Right renal pelvis (tissue), 4 donors: ENCODE measurements at places on chromosomes 7 and 10. TPM values are rescaled to one million over a fixed set of nuclear protein-coding genes. Genes with fewer than 3 reads are reported as not detected.
A peak's percentile ranks its signal among the peaks of the same experiment; 100 is the strongest.

The SPAM1 gene
- not detected for polyA plus RNA-seq

The MAT1A gene
- polyA plus RNA-seq: 1.4 TPM

The NUTM2E gene
- 0.10 TPM for polyA plus RNA-seq

The ADIRF gene
- 11.3 TPM for polyA plus RNA-seq

The ARHGAP19 gene
- polyA plus RNA-seq: 31.4 TPM

The PNLIPRP1 gene
- polyA plus RNA-seq: not detected

The ATRNL1 gene
- polyA plus RNA-seq: 31.2 TPM

The ANLN gene
- polyA plus RNA-seq: 27.4 TPM

The TMEM176B gene
- 105 TPM for polyA plus RNA-seq

The SAP25 gene
- polyA plus RNA-seq: 2.7 TPM

The PCBD1 gene
- 140 TPM for polyA plus RNA-seq

GRCh38 chr10:44752451-44753441, 158.4 kb upstream of the TMEM72 start:
- DNase-seq: peak; percentile 23

GRCh38 chr10:93099670-93100069, 26.0 kb downstream of the CYP26A1 start:
- no peak for DNase-seq

- DNase-seq: no peak
Measured at GRCh38 chr7:76315364-76315763, 12.9 kb downstream of the HSPB1 start.

- no peak for DNase-seq
Measured at GRCh38 chr7:85292908-85293576, 106.2 kb upstream of the SEMA3D start.

DNA sequence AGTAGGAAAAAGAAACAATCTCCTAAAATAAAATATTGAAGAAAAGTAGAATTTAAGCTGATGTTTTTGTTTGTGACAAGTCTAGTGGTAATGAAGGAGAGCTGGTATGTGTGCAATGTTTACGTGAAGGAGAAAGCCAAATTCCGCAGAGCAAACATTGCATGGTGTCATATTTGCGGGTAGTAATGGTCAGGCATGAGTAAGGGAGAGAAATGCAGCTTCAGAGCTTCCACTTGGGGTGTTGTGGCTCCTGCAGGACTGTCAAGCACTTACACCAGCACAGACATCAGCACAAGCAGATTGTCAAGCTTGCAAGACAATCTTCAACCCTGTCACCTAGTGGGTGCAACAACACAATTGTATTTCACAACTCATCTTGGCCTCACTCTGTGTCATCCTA, 136.5 kb upstream of the ETV1 start:
- no peak for DNase-seq

DNA sequence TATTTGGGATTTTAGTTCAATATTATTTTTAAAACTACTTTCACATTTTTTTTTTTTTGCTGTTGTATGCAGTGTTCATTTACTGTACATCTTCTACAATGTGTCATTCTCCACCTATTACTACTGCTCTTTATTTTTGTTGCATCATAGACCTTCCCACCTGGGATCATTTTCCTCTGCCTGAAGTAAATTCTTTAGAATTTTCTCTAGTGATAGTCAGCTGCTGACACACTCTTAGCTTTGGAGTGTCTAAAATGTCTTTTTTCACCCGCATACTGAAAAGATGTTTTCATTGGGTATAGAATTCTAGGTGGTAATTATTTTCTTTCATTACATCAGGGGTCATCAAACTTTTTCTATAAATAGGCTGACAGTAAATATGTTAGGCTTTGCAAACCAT, 30.5 kb downstream of the CFAP43 start:
- no peak for DNase-seq

- DNase-seq: no peak
Measured at GRCh38 chr7:12839508-12840153, 152.2 kb downstream of the ARL4A start.

DNA sequence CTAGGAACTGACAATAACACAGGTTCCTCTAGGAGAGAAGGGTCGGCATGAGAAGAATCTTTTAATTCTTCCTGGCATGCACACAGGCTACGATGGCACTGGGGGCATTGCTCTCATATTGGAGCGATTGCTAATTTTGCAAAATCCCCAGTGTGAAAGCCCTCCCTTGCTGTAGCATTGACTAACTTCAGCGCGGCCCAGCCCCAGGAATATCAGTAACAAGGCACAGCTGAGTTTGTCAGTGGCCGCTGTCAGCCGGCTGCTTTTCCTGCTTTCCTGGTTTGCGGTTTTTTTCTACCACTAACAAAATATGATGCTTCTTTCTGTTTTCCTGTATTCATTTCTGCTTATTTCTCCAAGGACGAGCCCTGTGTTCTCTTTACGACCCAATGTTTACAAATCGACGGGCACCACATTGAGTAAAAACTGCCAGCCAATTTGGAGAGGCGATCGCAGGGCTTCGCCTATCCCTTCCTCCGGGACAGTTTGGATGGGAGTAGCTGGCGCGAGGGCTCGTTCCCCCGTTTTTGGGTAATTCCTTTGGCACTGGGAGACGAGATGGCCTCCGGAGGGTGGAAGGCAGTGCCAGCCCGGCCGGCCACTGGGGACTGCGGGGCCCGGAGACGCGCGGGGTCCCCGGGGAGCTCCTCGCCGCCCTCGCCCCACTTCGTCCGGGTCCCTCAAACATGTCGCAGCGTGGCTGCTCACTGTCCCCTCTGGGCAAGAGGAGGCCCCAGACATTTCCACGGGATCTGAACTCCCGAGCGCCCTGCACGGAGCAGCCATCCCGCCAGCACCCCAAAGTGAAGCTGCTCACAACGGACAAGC, 967 bp downstream of the ADARB2 start:
- no peak for DNase-seq

DNA sequence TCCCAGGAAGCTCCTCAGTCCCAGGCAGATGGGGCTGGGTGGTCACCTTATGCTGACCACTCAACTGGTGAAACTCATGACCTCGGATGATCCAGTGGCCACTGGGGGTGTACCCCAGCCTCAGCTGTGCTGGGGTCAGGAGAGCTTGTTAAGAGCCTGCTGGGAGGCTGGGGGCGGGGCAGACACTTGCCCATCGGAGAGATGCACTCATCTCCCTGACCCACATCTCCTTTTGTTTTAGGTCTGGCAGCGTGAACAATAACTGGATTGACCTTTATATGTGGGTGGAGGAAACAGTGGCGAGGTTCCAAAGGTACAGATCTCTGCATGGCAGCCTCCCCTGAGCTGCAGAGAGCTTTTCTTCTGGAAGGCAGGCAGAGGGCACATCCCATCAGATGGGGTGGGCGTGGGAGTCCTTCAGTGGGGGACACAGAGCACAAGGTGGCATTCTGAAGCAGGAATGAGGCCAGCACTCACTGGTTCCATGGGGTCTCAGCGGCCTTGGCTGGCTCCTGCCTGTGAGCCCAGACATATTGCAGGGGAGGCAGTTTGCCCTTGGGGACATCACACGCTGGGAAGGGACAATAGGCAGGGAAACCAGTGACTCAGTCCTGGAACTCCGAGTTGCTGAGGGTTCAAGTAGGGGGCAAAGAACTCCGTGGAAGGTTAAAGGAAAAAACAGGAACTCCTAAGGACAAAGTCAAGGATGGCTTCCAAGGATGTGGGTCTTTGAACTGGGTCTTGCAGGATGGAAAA, 5.2 kb downstream of the ANTXRL start:
- DNase-seq: no peak

DNA sequence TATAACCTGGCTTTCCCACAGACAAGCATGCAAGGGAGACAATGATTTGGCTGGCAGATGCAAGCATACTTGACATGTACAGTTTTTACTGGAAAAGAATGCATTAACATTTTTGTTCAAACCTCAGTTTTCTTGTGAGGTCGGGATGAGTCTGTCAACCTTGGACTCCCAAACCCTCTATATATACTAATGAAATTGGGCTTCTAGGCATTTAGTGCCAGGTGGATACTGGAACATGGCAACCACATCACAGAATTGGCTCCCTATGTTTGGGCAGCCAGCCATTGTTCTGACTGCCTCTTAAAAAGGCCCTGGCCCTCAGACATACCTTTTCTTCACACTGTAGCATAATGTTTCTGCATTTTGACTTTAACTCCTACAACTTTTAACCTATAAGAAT, 39.1 kb downstream of the CDK6 start:
- no peak for DNase-seq

- no peak for DNase-seq
Measured at GRCh38 chr10:9390516-9390915, 1336.0 kb downstream of the GATA3 start.

- no peak for DNase-seq
Measured at GRCh38 chr10:89299031-89299430, 2.8 kb upstream of the IFIT2 start.

DNA sequence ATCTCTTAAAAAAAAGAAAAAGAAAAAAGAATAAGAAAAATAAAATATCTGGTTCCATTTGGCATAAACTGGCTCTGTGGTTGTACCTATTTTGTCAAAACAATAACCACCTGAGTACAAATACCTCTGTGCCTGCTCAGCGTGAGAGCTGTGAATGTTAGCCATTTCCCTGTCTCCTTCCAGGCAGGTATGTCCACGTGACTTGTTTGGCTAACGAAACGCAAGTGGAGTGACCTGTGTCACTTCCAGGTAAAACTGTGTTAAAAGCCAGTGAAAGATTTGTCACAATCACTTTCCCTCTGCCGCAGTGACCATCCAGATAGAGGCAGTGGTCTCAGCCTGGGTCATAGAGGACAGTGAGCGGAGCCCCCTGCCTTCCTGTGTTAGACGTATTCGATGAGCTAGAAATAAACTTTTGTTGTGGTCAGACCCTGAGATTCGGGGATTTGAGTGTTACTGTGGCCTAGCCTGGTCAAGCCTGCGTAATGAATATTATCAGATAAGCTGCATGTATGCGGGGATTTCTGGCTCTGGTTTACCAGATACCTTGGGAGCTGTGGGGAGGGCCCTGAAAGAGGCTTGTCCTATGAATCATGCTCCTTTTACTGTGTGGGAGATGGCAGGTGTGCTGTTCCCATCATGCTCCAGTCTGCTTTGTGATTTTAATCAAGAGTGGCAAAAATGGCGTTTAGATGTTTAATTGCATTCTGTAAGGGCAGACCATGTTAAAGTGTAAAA, 3.8 kb downstream of the PTER start:
- no peak for DNase-seq

DNA sequence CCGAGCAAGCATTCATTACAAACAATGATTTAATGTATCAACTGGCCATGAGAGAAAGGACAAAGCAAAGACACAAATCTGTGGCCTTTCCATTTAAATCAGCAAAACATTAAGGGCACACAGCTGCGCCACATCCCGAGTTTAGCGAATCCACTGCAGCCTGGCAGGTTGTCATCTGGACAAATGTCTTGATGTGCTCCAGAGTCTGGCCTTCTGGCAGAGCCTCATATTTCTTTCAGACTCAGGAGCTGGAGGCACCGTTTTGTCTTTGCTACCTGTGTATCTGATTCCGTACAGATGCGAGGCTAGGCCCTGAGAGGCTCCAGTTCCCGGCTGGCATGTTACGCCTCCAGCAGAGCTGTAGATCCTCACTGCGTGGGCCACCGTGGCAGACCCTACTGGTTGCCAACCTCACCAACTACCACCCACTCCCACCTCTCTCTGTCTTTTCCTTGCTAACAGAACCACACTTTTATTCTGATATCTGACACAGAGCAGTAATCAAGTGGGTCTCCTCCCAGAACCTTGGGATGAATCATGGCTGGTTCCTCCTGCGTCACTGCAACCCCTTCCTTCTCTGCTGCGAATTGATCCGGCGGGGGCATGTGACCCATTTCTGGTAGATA, 40.9 kb upstream of the EFCAB10 start:
- DNase-seq: no peak

DNA sequence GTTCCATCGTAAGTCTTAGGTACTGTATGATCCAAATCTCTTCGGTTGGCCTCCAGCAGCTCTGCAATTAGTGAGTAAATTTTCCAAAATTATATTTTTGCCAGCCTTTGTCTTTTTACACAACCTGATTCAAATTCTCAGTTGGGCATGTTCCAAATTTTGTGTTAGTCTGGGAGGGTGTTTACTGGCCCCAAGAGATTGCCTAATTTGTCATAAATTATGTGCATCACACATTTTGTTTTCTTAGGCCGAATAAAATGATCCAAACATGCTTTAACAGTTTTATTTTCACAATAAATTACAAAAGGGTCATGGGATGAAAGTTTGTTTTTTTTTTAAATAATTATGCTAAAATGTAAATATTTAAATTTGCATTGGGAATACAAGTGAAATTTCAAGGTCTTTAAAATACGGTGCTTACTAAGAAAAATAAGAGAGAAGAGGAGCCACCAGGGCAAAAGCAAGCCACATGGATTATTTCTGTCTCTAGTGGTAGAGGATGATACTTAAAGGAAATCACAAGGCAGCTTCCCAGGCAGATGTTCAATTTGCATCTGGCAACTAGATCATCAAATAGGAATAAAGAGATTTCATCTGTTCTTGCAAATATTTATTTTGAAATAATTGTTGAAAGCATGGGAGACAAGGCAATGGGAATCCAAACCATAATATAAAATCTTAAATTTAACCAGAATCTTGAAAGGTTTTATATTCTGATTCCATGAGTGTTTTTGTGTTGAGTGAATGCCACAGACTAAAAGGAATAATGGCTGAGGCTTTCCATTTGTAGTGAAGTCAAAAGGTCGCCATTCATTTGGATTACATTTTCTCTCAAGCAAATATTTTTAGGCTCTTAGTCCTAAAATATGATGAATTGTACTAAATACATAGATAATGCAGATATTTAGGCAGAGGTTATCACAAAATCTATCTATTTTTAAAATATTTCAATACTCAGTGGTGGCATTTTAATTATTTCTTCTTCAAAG, 111.1 kb downstream of the MDFIC start:
- DNase-seq: peak; percentile 27

DNA sequence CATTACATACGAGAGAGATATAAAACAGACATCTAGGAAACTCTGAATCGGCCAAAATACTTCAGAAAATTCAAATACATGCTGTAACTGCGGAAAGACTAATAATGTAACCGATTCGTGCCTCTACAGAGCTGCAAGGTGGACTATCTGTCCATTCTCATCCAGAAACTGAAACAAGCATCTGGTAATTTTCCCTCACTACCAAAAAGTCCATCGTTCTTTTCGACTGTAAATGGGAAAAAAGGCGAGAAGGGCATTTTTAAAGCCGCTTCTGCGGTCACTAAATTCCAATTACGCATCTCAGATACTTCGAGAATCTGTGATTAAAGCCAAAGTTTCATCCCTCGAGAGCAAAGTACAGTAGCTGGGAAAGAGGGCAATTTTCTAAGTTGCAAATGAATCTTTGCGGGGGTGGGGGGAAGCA, 1.3 kb downstream of the OGA start:
- DNase-seq: no peak

DNA sequence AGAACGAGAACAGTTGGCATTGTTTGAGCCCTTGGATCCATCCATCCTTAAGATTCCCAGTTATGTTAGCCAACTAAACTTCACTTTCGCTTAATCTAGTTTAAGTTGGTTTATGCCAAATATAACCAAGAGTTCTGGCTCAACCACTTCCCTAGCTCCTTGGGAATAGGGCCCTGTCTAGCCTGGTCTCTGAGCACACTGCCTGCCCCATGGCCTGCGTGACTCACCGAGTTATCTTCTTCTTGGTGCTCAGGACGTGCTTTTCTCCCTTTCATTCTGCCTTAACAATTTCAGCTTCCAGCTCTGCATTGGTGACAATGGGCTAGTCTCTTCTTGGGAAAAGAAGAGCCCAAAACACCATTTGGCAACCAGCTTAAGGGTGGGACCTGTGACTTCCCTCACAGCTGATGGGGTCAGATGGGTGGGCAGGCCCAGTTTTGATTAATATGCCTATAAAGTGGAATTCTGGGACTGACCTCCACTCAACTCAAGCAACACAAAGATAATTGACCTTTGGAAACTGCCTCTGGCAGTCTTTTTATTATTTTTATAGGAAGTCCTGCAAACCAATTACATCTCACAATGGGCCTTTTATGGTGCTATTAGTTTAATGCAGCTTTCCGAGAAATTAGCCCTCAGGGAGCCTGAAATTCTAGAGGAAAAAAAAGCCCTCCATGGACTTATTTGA, 126.4 kb downstream of the CFAP58 start:
- DNase-seq: no peak
